ENCODE measurements at places on chromosomes 7 and 10.
A peak's percentile ranks its signal among the peaks of the same experiment; 100 is the strongest.

DNA sequence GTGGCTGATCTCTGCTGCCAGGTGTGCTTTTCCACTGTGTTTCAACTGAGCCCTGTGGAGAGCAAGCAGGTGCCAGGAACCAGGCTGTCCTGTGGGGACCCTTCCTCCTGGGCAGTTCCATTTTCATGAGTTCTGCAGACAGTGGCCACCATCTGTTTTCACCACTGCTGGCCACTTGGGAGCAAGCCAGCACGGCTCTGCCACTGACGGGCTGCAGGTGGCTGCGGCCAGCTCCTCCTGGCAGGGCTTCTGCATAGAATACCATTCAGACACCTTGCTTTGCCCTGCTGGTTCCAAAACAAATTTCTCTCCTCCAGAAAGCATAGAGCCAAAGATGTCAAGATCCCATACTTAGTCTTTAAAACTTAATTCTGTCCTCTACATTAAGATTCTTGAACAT is 48.3 kb downstream of the LANCL2 start:
- no peak for DNase-seq

GRCh38 chr7:128390871-128391565 is 18.8 kb downstream of the IMPDH1 start:
- no peak for DNase-seq

GRCh38 chr7:131431289-131431688 is 103.6 kb downstream of the MKLN1 start:
- no peak for DNase-seq

GRCh38 chr10:118992496-118992895 is 37.0 kb upstream of the NANOS1 start:
- no peak for DNase-seq

DNA sequence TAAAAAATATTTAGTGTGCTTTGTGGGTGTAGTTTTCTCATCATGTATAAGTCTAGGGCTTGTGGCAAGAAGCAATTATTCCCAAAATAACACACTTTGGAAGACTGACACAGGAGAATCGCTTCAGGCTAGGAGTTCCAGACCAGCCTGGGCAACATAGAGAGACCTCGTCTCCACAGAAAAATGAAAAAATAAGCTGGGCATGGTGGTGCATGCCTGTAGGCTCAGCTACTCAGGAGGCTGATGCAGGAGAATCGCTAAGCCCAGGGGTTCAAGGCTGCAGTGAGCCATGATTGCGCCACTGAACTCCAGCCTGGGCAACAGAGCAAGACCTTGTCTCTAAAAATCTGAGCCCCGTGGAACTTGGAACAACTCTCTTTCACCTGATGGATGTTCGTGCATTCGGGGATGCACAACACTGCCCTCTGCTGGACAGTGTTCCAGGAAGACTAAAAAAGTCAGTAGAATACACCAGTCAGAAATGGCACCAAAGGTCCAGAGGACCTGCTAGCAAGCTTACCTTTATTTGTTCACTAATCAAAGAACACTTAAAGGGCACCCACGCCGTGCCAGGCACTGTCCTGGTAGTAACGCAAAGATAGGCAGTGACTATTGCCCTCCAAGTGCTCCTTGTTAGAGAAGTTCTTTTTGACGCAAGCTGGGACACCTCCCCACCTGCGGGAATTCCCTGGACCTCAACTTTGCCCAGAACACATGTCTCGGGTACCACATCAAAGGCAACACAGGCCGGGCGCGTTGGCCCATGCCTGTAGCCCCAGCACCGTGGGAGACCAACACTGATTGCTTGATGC is 81.9 kb upstream of the CALN1 start:
- DNase-seq, result peak; percentile 61

GRCh38 chr10:76428551-76429367 is 997.3 kb downstream of the LRMDA start:
- DNase-seq, result peak; percentile 73

DNA sequence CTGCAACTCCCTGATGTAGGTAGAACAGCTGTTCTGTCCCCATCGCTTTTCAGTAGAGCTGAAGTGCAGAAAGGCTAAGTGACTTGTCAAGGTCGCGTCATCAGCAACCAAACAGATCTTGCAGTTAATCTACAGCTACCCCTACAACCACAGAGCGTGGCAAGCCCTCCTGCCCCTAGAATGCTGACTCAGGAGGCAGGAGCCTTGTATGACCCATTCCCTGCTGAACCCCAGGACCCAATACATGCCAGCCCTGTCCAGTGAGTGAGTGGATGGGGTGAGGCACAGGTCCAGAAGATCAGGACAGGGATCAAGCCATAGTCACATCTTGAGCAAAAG is 26.6 kb upstream of the GJD4 start:
- no peak for DNase-seq

DNA sequence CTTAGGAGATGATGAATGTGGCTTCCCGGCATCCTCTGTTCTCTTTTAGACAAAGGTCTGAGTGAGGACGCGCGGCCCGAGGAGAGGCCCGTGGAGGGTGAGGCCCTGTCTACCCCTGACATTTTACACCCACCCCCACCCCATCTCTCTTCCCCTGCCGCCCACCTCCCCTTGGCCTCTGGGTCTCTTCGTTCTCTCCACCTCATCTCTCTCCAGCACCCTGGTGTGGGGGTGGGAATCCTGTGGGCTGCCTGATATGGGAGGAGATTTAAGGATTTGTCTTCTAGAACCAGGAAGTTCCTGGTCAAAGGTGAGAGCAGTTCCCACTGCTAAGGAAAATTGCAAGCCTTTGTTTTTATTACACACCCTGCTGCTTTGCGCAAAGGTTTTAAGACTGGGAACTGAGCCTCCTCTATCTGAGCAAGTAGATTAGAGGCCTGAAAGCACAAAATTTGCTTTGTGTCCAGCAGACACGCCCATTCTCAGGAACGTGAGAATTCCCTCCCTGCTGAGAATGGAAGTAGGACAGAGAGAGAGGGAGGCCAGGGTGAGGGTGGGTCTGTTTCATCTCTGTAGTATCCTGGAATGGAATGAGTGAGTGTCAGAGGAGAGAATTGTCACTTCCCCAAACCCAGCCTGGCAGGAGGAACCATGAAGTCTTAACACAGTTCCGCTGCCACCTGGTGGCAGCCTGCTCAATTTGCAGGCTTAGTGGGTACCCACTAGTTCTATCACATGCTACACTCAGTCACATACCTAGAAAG is 91.2 kb downstream of the GTF2IRD1 start:
- peak; percentile 33 for DNase-seq
